Stimulated activated CD8-positive, alpha-beta memory T cell treated with anti-CD3 and anti-CD28 coated beads, Interleukin-2, amount 100 ng/mL, for 48 hours (primary cell): ENCODE measurements at places on chromosomes 6 and 20.

DNA sequence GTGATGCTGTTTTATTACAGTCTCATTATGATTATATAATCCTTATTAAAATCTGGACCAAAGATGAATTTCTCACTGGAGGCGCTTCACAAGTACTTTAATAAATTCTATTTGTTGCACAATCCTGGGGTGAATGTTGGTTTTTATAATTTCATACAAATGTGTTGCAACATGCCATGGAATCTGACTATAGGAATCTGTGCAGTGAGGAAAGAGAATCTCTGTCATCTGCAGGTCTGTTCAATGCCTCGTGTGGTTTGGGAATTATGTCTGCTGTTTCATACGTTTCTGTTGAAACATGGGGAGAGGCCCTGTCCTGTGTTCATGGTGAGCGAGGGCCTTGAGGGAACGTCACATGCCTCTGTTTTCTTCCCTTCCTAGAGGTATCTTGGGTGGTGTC is 277.3 kb downstream of the CDH4 start:
- DNase-seq = no peak

DNA sequence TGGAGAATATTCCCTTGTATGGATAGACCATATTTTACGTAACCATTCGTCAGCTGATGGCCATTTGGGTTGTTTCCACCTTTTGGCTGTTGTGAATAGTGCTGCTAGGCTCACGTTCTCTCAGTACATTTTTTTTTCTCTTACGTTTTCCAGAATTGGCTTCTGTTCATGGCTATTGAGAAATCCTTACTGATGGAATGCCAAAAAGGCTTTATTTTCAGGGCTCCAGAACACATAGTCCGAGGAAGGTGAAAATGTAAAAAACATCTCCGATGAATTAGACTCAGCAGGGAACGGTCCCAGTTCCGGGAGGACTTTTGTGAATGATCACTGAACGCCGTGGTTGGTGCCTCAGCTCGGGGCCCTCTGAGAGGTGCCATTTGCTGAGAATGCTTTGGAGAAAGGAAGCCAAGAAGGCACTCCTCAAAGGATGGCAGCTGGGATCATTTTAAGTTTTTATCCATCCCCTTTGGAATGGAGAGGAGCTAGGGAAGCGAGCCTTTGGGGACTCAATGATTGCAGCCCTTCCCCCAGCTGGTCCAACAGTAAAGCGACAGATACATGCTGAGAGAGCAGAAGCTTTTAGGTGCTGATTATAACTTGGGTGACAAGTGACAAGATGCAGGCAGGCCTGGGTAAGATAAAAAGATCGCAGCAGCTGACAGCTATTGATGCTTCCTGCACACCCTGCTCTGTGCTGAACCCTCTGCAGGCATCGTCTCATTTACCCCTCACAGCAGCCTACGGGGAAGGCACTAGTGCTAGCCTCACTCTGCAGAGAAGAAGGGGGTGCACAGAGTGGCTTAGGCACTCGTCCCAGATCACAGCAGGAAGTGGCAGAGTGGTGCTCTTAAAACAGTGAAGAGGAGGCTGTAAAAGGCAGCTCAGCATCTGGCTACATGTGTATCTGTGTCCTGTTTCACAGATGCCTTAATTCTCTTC is 133.4 kb upstream of the KCNG1 start:
- DNase-seq = no peak

DNA sequence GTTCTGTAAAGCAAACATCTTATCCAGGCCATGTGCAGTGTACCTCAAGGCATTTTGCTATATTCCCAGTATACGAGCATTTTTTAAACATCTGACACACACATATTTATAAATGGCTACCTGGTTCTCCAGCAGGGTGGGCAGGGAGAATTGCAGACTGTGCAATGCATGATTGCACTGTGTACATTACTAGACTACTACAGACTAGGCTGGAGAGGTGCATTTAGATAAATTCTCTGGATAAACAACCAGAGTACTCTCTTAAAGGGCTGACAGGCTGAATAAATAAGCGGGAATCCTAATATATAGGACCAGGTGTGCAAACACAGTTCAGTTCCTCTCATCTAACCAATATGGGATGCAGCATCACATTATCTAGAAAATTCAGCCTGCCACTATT is 428.3 kb upstream of the ARID1B start:
- DNase-seq = no peak

DNA sequence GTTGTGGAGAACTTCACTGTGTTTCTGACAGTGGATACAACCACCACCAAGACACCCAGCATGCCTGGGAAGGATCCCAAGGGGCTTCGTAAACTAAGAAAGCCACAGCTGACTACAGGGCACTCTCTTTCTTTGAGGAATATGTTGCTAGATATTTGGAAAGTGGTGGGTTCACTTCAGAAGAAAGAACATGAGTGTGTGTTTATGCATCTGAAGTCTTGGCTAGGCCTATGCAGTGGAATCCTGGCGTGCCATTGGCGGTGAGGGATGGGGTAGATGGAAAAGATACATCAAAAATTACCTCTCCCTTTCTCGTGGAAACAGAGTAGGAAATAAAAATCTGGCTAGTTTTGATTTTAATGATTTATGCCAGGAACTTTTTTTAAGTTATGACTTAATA is 187.7 kb downstream of the PDE7B start:
- no peak for DNase-seq

- no peak for DNase-seq
These were observed 44.3 kb upstream of the IRF4 start for GRCh38 chr6:347232-347631.
